ENCODE measurements at places on chromosomes 16 and 17.
A peak's percentile ranks its signal among the peaks of the same experiment; 100 is the strongest.

DNA sequence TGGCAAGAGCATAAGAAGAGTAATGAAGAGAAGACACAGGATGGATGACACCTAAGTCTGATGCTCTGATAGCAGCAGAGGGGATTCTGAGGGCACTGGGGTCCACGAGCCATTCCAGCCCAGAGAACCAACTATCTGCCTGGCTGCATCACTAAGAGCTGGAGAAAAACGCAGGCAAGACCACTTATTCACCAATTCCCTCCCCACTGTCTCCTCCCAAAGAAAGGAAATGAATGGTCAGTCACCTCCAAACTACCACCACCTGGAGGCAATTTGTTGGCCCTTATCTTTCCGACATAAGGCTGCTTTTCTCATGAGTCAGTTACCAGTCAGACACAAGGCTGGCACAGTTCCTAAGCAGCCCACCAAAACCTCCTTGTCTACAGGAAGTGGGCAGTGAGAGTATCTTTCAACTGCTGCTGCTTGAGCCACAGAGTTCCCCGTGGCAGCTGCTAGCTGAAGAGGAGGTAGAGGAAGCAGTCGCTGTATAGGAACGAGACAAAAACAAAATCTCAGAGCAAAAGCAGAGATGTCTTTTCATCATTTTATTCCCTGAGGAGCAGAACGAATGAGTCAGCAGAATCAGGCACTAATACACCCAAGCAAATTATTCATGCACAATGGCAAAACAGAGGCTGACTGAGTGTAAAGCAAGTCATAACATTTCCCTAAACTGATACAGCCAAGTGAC lies 111.1 kb downstream of the SMG6 start:
- DNase-seq: no peak

DNA sequence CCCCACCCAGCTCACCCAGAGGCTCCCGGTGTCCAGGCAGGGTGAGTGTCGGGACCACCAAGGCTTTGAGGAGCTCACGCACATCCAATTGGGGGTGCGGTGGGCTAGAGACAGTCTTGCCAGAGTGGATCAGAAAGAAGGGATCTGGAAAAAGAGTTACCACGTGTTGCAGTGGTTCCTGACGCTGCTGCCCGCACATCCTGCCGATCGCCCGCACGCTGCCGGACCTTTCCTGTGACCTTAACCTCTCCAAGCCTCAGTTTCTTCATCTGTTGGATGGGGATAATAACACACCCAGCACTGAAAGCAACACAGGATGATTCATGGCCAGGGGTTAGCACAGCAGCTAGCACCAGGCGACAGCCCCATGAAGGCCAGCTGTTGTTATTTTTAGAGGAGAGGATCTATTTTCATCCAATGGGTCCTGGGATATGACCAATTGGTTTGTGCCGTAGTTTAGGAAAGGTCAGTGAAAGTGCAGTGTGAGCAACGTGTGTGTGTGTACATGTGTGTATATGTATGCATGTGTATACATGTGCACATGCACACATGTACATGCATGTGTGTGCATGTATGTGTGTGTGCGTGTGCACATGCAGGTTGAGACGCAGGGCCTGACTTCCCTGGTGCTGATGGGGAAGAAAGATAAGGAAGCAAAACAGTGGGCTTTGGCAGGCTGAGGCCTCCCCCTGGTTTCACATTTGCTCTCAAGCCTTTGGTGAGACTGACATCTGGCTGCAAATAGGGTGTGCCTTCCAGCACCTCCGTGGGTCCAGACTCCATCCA lies 2.5 kb downstream of the ITGAX start:
- no peak for DNase-seq

DNA sequence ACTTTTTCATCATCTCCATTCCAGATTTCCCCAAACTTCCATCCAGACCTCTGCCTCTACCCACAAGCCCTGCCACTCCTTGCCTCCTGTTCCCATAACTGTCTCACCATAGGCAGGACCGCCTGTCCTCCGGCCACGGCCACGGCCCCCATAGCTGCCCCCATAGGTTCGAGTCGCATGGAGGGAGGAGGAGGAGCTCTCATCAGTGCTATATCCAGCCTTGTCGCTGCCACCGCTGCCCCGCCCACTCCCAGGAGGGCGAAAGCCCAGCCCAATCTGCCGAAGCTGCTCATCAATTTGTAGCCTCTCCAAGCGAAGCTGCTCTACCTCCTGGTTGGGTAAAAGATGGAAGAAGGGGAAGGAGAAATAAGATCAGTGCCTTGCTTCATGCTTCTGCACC lies 3.4 kb upstream of the SOX15 start:
- DNase-seq: no peak

DNA sequence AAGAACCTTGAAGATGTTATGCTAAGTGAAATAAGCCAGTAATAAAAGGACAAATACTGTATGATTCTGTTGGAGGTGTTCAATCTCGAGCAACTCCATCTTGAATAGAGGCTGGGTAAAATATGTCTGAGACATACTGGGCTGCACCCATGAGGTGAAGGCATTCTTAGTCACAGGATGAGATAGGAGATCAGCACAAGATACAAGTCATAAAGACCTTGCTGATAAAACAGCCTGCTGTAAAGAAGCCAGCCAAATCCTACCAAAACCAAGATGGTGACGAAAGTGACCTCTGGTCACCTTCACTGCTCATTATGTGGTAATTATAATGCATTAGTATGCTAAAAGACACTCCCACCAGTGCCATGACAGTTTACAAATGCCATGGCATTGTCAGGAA lies 98.1 kb downstream of the RGS9 start:
- DNase-seq: no peak

- no peak for DNase-seq
These were observed 34.4 kb upstream of the USP7 start for GRCh38 chr16:8998108-8998507.

- DNase-seq: no peak
These were observed 291.2 kb upstream of the MON1B start for GRCh38 chr16:76899767-76900166.

DNA sequence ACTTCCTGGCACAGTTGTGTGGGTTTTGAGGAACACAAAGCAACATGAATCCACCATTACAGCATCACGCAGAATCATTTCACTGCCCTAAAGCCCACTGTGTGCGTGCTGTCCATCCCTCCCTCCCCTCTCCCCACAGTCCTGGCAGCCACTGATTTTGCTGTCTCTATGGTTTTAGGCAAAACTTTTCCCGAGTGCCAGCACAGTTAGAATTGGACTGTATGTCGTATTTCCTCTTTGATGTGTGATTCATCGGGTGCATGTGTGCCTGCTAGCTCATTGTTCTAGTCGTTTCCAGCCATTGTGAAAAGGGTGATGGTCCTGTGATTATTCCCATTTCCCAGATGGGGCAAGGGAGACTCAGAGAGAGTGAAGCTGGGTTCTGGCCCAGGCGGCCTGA lies 12.7 kb downstream of the KLHL36 start:
- no peak for DNase-seq

DNA sequence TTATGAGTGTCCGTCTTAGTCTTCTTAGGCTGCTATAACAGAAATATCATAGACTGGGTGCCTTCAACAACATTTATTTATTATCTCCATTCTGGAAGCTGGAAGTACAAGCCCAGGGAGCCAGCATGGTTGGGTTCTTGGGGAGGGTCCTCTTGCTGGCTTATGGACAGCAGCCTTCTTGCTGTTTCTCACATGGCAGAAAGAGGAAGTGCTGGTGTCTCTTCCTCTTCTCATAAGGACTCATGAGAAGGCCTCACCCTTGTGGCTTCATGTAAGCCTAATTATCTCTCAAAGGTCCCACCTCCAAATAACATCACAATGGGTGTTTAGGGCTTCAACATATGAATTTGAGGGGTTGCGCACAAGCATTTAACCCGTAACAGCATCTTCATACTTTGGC lies 207.0 kb upstream of the COX10 start:
- DNase-seq: no peak

- DNase-seq: no peak
These were observed 67.8 kb downstream of the C16orf78 start for GRCh38 chr16:49441366-49441780.

DNA sequence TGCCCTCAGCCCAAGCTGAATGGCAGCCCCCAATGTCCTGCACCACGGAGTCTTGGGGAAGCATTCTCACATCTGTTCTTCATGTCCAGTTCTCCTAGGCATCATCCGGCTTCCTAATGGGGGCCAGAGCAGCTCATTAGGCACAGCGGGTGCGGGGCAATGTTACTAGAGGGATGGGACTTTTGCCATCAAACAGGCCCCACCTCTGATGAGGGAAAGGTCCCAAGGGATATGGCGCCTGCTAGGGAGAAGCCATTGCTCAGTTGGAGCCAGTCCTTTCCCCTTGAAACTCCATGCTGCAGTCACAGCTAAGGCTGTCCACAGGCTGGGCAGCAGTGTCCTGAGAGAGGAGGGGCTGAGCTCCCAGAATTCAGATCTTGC lies 1.7 kb upstream of the DPH1 start:
- DNase-seq: no peak

GRCh38 chr17:77877646-77878355 lies 80.7 kb upstream of the TNRC6C start:
- no peak for DNase-seq

- no peak for DNase-seq
These were observed 7.5 kb downstream of the ANKS3 start for GRCh38 chr16:4726616-4727015.

- DNase-seq: no peak
These were observed 276.8 kb downstream of the SEC14L1 start for GRCh38 chr17:77417575-77417974.

DNA sequence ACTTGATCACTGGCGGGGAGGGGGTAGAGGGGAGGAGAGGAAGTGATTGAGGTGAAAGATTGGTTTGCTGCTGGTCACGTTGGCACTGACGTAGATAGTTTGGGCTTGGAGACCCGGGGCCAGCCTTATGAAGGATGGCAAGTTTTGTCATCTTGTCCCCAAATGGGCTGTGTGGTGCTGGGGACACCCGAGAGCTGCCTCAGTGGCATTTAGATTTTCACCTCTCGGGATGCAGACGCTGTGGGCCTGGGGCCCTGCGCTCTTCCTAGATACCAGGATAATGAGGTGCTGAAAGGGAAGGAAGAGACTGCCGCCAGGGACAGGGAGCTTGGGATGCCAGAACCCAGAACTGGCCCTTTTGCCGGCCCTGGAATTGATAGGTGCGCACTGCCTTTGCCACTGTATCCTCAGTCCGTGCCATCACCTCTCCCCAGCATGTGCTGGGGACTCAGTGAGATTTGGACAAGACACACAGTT lies 1.4 kb upstream of the SOCS3 start:
- no peak for DNase-seq

DNA sequence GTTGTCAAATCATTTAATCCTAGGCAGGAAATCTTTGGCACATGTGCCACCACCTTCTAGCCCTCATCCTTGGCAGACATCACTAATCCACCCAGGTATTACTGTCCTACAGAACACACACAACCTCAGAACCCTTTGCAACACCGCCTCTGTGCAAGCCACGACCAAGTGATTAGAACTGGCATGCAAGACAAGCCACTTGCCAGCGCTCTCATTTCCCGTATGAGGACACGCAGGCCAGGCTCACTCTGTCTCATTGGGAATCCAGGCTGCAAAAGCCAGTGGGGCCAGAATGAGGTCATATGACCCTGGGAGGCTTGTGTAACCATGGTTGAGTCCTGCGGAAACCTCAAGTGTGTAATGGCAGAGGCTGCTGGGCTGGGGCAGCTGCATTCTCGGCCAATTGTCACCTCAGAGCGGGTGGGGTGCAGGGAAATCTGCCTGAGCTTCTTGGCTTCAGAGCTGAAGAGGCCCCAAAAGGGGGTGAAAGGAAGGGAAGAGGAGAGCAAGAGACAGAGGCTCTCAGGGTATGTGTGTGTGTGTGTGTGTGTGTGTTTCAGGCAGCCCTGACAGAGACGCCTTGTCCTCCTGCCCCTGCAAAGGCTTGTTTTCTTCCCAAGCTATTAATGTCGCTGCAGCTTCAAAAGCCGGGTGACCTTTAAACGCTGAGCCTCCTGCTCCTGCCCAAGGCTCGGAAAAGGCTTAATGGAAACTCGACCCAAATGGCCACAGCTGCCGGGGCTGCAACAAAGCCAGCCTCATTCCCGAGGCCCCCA lies 43.2 kb upstream of the MRPS23 start:
- peak; percentile 95 for DNase-seq

DNA sequence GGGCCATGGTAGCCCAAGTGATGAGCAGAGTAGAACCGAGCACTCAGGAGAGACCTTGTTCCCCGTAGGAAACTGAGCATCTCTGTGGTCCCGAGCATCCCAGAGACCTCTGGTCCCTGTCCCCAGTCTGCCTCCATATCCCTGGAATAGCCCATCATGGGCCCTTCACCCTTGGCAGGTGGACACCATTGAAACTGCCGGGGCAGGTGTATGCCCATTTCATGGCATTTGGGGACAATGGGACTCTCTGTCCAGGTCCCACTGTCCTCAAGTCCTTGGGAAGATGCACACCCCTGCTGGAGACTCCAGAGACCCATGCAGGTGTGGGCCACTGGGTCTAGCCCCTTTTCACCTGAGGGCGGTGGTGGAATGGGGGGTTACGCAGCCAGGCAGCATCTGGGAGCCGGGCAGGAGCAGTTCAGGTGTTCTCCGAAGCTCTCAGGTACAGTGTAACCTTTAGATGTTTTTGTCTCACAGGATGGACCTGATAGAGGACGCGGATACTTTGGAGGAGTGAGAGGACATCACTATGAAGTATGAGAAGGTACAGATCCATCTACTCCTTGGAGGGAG lies 75.9 kb downstream of the GOSR1 start:
- DNase-seq: no peak

DNA sequence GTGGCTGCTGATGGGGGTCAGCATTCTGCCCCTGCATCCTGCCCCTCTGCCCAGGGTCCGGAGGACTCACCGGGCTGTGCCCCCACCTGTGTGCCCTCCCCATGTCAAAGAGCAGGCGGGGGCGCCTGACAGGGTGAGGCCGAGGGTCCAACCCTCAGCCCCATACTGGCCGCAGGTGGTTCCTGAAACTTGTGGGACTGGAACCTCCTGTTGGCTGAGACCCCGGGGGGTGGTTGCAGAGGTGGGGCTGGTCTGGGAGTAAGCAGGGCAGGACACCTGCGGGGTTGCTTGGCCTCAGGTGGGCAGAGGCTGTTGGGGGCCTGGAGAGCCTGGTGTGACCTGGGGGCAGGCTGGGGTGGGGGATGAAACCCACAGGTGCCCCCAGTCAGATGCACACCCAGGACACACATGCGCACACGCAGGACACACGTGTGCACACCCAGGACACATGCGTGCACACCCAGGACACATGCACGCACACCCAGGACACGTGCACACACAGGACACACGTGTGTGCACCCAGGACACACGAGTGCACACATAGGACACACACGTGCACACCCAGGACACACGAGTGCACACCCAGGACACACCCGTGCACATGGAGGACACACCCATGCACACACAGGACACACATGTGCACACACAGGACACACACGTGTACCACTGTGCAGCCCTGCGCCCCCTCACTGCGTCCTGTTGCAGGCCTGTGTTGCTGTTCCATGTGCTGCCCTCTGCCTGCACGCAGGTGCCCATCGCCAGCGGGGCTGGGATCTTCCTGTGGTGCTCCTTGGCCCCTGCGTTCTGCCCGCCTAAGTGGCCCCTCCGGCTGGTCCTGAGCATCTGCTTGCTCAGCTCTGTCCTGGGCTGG lies 31.4 kb downstream of the SOX8 start:
- no peak for DNase-seq
